ENCODE measurements at places on chromosomes 5 and 9.

- no peak for DNase-seq
Measured at GRCh38 chr9:33125871-33126823, 41.0 kb downstream of the B4GALT1 start.

DNA sequence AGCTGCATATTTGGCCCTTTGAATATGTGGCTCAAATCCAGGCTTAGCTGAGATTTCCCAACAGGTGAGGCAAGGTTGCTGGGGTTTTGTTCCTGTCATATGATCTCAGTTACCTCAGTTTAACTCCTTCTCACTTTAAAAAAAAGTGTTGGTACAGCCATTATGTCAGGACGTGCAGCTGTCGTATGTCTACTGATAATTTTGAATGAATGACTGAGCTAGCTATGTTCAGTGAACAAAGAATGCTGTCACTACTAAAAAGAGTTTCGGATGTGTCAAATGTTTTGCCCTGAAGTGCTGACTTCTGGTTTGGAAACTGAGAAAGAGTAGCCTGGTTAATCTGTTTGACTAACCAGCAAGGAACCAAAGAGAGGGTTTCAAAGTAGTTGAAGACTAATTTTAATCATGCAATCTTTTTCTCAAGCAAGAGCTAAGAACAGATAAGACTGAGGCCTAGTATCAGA, 106.3 kb upstream of the NR3C1 start:
- no peak for DNase-seq

GRCh38 chr5:172766287-172767108, 4.5 kb downstream of the DUSP1 start:
- DNase-seq: peak; percentile 30

GRCh38 chr9:80796632-80797031, 892.7 kb downstream of the TLE1 start:
- DNase-seq: no peak

DNA sequence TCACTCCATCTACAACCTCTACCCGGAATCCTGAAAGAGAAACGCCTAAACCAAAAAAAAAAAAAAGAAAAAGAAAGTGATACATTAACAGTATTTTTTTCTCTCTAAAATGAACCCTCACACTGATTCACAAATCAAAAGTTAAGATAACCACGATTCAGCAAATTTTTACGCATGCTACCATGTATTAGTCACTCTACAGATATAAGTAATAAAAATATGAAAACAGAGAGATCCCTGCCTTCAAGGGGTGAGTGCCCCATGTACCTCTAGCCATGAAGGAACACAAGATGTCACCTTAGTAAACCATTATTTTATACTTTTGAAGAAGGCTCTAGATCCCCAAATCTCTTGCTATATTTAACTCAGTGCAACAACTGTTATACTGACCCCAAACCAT, 33.4 kb downstream of the CEMIP2 start:
- DNase-seq: no peak

GRCh38 chr9:15965246-15965745, 412.5 kb downstream of the CCDC171 start:
- no peak for DNase-seq

All from T-helper 22 cell (primary cell).